NCI-H1048 (cell line): ENCODE measurements at places on chromosomes 7 and 10.

DNA sequence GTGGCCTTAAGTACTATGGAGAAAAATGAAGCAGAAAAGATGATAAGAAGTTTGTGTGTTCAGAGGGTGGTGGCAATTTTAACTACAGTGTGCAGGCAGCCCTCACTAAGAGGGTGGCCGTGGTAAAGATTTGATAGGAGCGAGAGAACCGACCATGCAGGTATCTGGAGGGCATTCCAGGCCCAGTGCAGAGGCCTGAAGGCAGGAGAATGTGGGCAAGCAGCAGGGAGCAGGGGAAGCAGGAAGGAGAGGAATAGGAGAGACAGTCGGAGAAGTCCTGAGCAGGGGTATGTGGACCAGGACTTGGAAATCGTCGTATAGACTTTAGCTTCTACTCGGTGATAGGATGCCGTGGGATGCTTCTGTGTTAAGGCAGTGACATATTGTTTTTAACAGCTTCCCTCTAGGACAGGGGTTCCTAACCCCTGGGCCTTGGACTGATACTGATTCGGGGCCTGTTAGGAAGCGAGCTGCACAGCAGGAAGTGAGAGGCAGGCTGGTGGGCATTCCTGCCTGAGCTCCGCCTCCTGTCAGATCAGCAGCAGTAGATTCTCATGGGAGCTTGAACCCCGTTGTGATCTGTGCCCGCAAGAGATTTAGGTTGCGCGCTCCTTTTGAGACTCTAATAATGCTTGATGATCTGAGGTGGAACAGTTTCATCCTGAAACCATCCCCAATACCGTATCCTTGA is 227.2 kb downstream of the CCDC3 start:
- no peak for DNase-seq

- DNase-seq, result no peak
Observed at GRCh38 chr10:86705139-86705538, 36.8 kb downstream of the LDB3 start.

GRCh38 chr10:69425511-69426298 is 9.0 kb upstream of the TACR2 start:
- no peak for DNase-seq

- DNase-seq, result no peak
Observed at GRCh38 chr10:4522296-4523000, 303.6 kb upstream of the AKR1E2 start.

DNA sequence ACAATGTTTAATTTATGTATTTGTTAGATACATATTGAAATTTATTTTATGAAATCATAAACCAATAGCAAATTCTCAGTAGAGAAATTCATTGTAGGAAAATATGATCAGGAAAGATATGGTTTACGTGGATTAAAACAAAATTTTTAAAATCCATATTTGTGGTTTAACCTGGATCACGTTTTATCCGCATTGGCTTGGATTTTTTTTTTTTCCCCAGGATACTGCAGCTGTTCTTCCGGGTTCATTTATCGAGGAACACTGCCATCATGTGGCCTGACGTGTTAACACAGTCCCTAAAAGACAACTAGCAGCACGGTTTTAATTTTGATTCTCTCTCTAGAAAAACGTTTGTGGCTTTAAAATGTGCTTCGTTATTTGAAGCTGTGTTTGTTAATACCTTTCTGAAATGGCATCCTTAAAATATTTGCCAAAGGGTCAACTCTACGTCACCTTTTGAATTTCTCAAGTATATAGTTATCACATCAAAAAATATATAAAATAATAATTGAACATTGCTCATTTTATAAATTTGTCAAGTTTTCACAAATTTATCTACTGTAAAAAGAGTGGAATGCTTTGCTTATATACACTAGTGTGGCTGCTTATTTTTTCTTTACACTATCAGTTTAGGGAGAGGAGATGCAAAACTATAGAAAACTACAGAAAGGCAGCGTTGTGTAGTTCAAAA is 8.7 kb upstream of the ASB4 start:
- peak; percentile 57 for DNase-seq

GRCh38 chr10:119526621-119527592 is 15.6 kb downstream of the RGS10 start:
- DNase-seq, result no peak
